Activated naive CD4-positive, alpha-beta T cell treated with anti-CD3 and anti-CD28 coated beads for 36 hours (primary cell): ENCODE measurements at places on chromosomes 2 and 18. TPM values are rescaled to one million over a fixed set of nuclear protein-coding genes. Genes with fewer than 3 reads are reported as not detected.

GRCh38 chr18:50373561-50374219, 1.2 kb upstream of the SKA1 start:
- no peak for DNase-seq

- DNase-seq, result no peak
Observed at GRCh38 chr18:25862881-25863600, 227.4 kb downstream of the SS18 start.

- DNase-seq, result no peak
Observed at GRCh38 chr2:96508521-96509113, 3.5 kb upstream of the NEURL3 start.

GRCh38 chr2:166917415-166917814, 29.1 kb downstream of the XIRP2 start:
- no peak for DNase-seq

DNA sequence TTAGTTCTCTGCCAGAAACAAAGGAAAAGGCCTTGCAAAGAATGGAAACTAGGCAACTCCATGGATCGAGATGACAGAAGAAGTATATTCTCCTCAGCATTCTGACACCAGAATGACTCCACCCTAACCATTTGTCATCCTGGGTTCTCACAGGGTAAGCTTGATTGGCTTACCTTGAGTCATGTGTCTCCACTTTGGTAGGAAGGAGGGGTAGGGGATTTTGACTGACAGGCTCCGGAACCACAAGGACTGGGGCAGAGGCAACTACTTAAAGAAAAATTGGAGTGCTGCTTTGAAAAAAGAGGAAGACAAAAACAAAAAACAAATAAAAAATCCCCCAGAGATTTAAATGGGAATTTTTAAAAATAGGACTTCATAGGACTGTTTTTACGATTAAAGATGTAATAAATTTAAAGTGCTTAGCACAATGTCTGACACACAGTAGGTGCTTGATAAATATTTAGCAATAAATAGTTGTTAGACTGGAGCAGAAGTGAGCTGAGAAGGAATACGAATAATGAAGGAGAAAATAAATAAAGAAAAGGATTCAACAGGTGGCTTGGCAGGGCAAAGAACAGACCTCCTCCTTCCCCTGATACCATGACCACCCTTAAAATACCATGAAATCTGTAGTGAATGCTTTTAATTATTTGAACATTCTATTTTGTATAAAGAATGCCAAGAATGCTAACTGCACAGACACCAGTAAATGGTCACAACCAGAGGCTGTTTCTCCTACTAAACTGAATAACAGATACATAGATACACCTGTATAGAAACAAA, 230.2 kb downstream of the CDCA7 start:
- no peak for DNase-seq

SRBD1 gene
- 21.3 TPM for total RNA-seq
